ENCODE measurements at places on chromosomes 12 and 14. TPM values are rescaled to one million over a fixed set of nuclear protein-coding genes. Genes with fewer than 3 reads are reported as not detected.

The AQP2 gene
- not detected for total RNA-seq

The FOXN4 gene
- not detected for total RNA-seq

The RNASE7 gene
- not detected for total RNA-seq

DNA sequence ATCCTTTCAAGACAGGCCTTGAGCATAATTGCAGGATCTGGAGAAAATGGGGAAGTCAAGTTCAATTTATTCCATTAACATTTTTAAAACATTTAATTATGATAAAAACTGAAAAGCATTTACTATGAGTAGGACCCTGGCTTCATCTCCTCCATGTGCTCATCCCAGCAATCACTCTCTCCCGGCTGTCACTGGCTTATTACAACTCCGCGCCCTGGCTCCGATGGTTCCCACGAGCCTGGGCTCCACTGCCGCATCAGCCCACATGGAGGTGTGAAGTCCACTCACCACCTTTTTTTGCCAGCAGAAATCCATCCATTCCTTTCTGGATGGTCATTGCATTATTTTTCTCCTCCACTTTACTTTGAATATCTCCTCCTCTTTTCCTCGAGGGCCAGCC lies 194.4 kb downstream of the EMP1 start:
- no peak for DNase-seq

DNA sequence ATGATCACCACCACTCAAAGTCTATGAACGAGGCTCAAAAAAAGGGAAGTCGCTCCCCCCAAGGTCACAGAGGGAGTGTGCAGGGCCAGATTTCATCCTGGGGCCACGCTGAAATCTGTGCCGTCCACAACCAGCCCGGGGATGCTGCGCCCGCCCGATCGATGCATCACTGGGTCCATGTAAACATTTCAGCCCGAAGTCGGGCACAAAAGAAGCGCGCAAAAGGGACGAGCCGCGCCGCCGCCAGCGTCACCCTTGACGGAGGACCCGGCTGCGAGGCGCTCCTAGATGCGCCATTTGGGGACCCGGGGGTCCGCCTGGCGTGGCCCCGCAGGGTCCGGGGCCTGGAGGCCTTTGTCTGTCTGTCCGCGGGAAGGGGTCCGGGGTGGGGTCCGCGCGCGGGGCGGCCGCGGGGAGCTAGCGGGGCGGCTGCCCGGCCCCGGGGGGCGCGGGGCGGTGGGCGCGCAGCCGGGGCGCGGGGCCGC lies 503 bp downstream of the FBXO21 start:
- DNase-seq = peak; percentile 68

DNA sequence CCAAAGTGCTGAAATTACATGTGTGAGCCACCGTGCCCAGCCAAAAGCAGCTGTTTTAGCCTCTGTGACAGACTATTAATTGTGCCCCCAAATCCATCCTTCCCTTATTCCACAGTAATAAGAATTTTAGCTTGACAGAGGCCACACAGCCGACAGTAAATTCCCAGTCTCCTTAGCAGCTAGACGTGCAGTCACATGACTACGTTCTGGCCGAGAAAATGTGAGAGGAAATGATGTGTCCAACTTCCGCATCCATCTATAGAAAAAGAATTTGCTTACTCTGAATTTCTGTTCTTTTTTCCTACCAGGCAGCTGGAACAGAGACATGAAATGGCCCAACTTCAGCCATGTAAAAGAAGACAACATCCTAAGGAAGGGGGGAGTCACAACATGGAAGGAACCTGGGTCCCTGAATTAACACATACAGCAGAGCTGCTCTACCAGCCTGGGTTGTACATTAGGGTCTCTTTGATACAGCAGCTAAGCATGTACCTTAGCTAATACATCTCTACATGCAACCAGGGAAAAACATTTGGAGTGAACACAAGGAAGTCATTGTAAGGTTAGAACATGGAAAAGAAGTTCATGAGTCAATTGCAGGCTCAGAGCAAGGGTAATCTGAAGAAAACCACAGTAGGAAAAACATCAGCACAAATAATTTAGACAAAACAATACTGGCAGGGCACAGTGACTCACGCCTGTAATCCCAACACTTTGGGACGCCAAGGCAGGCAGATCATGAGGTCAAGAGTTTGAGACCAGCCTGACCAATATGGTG lies 35.5 kb downstream of the CIT start:
- no peak for DNase-seq

- no peak for DNase-seq
Measured at GRCh38 chr12:89439941-89440340, 84.7 kb downstream of the GALNT4 start.

GRCh38 chr12:123845881-123846280 lies 83.8 kb downstream of the DNAH10 start:
- no peak for DNase-seq

- no peak for DNase-seq
Measured at GRCh38 chr12:19482036-19482435, 42.7 kb downstream of the AEBP2 start.

DNA sequence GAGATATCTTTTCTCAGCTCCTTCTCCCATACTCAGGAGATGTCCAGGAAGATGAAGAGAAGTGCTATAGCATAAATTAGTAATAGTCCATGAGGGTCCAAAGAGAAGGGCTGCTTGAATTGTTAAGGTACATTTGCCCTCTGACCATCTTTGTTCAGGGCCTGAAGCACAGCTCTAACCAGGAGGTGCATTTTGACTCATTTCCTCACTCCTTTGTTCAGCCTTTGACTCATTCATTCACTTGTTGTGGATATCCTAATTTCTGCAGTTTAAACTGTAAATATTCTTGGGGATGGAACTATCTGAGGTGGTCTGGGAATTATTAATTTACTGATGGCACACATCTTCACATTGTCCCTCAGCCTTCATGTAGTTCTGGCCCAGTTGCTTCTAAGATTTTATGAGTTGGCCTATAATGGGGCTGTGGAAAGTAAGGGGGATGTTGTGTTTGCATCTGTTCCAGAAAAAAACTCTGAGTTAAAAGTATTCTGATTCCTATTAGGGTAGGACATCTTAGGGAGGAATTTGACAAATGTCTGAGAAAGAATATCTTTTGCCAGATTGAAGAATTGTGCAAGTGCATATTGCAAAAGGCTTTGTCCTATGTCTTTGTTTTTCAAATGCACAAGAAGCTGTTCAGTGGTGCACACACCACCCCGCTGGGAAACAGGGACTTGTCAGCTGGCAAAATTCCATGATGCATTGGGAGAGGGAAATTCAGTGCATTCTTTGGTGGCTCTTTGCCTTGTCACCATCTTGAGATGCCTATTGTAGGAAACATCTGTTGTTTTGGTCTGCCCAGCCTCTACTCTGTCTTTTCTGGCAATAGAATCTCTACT lies 22.1 kb downstream of the SMOC1 start:
- DNase-seq = no peak

DNA sequence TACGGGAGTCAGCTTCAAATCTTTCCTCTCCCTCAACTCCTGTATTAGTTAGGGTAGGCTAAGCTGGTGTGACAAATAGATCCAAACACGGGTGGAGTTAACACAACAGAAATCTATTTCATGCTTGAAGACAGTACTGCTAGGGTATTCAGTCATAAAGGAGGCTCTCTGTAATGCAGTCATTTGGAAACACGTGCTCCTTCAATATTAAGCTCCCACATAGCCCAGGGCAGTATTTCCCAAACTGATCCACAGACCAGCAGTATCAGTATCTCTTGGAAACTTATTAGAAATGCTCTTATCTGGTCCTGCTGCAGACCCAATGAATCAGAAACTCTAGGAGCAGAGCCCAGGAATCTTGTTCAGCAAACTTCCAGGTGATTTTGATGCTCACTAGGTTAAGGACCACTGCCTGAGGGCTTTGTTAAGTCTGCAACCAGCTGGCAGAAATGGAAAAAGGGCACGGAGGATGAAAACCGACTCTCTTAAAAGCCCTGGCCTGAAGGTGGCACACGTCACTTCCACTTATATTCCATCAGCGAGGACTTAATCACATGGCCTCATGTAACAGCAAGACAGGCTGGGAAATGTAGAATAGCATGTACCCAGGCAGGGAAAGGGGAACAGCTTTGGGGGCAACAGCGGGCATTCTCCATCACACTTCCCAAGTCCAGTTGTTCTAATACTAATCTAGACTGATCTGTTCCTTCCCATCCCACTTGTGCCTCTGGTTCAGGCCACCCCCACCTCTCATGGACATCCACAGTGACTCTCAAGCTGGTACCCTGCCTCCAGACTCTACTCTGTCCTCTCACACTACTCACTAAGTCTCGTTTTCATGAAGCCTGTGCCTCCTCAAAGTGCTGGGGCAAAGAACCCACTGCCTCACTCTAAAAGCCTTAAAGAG lies 38.2 kb upstream of the RIC8B start:
- no peak for DNase-seq

- DNase-seq = no peak
Measured at GRCh38 chr14:67973436-67973835, 153.9 kb downstream of the RAD51B start.
